ENCODE measurements at places on chromosomes 1 and 21.

DNA sequence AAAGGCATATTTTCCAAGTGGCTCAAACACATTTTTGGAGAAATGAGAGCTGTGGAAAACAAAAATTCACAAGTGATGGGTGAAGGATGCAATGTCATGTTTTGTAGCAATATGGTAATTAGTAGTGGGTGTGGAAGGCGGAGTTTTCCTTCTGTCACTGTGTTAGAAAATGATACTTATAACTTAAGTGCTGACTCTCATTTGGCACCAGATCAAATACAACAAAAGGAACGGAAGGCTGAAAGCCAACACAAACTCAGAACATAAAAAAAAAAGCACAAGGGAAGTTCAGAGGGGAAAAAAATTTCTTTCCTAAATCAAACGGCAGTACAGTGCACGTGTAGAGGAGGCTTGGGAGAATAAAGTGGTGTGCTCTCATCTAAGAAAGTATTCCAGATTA is at the start of gene TNFSF18:
TNFSF18 (minus strand) TSS at position 77 of the 400 bp plus-strand sequence; CDS start at position 32, 45 bp downstream.
- DNase-seq: no peak

DNA sequence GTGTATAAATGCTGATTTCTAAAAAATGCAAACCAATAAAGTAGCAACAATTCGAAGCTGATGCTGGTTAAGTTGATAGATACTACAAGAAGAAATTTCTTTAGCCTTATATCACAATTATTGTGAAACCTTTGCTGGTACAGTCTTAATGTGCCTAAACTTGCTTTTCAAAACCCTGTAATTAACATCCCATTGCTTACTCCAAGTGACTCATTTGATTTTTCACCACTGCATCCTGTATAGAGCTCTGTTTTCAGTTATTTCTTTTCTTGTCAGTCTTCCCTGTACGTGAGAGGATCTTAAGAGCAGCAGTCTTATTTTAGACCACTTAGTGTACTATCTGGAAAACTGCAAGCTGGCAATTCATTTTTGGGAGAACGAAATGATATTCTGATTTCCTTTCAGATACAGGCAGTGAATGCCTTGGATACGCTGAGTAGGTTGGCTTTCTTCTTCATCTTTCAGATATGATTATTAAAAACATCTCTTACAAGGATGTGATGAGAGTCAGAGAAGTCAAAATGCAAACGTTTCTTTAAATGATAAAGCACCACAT is 210.3 kb downstream of the KCTD3 start:
- no peak for DNase-seq

- no peak for DNase-seq
These were observed 42.4 kb downstream of the MTARC1 start for GRCh38 chr1:220828950-220829586.

- no peak for DNase-seq
These were observed 207.0 kb downstream of the TNR start for GRCh38 chr1:175536369-175536768.

DNA sequence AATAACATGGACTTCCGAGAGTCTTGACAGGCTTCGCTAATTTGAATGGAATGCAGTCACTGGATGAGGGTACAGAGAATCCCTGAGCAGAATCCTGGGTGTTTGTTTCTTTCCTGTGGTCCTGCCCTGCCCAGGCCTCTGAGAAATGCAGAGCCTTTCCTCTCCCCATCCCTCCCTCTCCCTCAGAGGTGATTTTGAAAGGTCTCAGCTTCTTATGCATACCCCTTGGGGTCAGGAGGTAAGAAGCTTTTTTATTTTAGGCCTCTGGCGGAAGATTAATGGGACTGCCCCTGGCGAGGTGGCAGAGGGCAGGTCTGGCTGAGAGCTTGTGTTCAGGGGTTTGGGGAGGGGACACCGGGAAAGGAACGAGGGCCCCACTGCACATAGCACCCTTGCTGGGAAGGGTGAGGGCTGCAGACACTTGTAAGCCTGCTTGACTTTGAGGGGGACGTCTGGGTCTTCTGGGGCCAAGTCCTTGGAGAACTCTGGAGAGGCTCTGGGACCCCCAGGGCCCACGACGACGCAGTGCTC is 116.5 kb upstream of the SLC45A1 start:
- DNase-seq: peak; percentile 20

- DNase-seq: peak; percentile 85
These were observed 1.2 kb upstream of the KIRREL1 start for GRCh38 chr1:157992031-157992832.

GRCh38 chr1:204782118-204782700 is 88.5 kb upstream of the NFASC start:
- no peak for DNase-seq

DNA sequence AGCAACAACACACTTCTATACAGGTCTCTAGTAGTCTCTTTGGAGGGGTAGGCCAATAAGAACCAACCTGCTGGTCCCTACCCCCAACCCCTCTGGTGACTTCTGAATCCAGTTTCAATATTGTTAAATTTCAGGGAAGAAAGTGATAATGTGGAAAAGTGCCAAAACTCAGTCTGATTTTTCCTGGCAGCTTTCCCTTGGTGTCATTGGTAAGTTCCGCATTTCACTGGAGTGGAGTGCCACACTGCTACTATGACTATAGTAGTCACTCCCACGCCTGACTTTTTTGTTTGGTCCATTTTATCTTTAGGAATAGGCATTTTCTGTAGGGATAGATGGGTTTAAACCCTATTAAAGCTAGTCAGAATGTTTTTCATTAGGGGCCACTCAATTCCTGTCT is 5.7 kb upstream of the ARID1A start:
- DNase-seq: no peak

DNA sequence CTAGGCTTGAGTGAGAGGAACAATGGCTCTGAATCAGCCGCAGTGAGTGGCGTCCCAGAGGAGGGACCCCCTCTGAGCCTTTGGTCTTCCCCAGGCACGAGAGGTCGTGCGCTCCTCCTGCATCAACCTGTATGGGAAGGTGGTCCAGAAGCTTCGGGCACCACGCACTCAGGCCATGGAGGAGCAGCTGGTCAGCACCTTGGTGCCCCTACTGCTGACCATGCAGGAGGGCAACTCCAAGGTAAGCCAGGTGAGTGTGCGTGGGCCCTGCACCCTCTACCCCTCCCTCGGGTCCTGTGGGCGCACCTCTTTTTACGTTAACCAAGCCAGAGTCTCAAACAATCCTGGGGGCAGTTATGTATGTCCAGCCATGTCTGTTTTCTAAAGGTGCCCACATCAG is 13.7 kb upstream of the TTC4 start:
- no peak for DNase-seq

DNA sequence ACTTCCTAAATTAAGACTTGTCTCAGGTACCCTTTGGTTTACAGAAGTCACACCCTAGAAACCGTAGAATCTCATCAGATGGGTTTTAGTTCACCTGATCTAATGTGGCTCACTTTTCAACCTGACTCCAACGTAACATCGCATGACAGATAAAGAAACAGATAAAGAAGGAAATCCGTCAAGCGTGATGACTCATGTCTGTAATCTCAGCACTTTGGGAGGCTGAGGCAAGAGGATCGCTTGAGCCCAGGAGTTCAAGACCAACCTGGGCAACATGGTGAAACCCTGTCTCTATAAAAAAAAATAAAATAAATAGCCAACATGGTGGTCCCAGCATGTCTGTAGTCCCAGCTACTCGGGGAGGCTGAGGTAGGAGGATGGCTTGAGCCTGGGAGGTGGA is 97.3 kb downstream of the SPSB1 start:
- DNase-seq: no peak

DNA sequence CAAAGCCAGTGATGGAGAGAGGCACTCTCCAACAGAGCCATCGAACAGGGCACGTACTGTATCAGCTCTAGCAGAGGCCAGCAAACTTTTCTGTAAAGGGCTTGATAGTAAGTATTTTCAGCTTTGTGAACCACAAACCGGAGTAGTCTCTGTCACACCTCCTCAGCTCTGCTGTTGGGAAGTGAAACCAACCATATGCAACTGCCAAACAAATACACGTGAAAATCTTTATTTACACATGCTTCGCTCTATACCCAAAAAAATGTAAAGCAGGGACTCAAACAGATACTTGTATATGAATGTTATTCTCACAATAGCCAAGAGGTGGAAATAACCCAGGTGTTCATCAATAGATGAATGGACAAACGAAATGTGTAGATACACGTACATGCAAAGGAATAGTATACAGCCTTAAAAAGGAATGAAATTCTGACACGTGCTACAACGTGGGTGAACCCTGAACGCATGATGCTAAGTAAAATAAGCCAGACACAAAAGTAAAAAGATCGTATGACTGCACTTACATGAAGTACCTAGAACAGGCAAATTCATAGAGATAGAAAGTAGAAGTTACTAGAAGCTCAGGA is 39.0 kb downstream of the SETD4 start:
- no peak for DNase-seq

- DNase-seq: peak; percentile 73
These were observed 12.0 kb upstream of the FCAMR start for GRCh38 chr1:206982216-206982615.

GRCh38 chr1:16371725-16372124 is 4.7 kb downstream of the SZRD1 start:
- DNase-seq: no peak

All from neural progenitor cell (in vitro differentiated cells).